ENCODE measurements at places on chromosomes 1 and 21.

DNA sequence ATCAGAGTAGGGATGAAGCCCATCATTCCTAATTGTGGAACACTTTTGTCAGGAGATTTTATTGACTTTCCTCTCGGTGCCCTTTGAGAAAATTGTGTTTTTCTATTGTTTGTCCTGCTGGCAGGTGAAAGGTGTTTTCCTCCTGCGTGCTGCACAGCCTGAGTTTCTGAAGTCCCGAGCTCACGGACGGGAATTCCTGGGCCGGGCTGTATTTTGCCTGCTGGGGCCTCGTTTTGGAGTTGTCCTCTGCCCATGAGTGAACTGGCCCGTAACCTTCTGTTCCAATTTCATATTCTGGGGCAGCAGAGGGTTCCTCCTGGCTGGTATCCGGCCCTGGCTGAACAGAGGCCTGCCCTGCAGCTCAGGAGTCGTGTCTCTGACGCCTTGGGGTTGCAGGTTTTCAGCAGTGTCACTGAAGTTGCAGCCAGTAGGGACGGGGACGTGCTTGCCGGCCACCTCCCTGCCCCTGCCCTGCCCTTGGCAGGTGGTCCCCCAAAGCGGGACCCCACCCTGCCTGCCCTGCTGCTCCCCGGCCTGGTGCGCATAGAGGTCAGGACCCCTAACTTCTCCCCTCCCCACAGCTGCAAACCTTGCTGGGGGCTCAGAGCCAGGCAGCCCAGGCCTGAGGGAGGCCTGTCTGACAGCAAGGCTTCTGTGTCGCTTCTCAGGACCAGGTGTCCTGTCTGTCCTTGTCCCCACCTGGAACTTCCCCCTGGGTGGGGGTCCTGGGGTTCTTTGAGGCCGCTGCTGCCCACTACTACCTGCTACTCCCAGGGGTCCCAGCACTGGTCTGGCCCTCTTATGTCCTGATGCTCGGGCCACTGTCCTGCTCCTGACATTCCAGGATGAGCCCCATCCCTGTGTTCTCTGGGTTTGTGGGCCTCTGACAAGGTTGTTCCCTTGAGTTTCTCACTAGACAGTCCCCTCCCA is 49.0 kb downstream of the SLX9 start:
- no peak for DNase-seq

- DNase-seq = no peak
Observed at GRCh38 chr1:106178791-106179190, 877.7 kb upstream of the PRMT6 start.

DNA sequence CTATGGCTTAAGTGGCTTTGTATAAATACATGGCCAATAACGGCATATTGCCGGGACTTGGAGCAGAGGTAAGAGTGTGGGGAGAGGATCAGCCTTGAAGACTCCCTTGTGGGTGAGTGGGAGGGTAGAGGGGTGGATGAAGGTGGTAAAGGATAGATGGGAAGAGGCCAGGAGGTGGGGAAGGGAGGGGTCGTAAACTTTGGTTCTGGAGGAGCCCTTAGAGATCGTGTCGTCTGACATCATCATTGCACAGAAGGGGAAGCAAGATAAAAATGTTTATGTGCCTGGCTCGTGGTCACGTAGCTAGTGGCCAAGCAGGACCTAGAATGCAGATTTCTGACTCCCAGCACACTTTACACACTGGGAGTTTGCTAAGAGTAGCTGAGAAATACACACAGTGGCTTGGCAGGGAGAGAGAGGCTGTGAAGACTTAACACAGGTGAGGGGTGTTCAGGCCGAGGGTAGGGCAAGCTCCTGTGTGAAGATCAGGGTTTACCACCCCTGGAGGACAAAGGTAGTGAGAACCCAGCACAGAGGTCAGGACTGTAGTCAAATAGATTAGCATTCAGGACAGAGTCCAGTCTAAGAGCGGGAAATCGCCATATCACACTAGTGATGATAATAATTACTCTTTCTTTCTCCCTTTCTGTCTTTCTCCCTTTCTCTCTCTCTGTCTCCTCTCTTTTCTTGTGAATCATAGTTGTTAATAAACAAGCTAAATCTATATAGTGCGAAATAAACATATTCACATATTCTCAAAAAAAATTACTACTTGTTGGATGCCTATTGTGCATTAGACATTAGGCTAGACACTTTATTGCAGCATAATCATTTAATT is 75.5 kb downstream of the LRRC8D start:
- DNase-seq = peak; percentile 58

DNA sequence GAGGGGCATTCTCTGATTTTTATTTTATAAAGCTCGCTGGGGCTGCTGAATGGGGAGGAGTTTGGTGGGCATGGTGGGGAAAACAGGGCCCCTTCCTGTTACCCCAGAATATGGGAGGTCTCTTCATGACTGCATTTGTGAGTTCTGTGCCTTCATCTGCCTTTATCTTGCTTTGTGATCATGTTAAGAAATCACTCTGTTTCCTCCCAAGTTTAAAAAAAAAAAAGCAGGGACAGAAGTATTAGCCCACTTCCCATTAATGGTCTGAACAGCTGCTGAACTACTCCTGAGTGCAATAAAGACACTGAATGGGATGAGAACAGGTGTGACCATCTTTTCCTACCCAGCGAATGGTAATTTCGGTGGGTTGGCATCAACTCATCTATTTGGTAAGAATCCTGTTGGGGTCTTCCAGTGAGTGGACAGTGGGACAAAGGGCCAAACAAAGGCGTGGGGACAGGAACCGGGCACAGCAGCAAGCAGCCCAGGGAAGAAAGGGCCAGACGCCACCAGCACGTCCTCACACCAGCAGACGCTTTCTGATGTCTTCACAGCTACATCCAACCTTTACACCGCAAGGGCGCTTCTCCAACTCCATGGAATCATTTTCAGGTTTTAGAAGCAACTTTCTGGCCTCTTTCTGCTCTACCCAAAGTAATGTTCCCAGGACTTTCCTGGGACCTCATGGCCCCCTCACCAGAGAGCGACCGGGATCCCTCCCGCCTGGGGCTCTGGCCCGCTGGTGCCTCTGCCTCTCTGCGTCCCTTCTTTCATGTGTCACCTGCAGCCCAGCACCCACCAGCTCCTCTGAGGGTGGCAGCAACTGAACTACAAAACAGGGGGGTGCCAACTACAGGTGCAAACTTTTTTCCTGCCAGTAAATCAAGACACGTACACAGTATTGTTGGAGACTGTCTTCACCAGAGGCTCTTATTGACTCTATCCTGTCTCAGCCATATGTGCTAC is 160.2 kb downstream of the ADSS2 start:
- no peak for DNase-seq

- peak; percentile 73 for DNase-seq
Observed at GRCh38 chr1:42646056-42646455, 12.2 kb upstream of the PPIH start.

DNA sequence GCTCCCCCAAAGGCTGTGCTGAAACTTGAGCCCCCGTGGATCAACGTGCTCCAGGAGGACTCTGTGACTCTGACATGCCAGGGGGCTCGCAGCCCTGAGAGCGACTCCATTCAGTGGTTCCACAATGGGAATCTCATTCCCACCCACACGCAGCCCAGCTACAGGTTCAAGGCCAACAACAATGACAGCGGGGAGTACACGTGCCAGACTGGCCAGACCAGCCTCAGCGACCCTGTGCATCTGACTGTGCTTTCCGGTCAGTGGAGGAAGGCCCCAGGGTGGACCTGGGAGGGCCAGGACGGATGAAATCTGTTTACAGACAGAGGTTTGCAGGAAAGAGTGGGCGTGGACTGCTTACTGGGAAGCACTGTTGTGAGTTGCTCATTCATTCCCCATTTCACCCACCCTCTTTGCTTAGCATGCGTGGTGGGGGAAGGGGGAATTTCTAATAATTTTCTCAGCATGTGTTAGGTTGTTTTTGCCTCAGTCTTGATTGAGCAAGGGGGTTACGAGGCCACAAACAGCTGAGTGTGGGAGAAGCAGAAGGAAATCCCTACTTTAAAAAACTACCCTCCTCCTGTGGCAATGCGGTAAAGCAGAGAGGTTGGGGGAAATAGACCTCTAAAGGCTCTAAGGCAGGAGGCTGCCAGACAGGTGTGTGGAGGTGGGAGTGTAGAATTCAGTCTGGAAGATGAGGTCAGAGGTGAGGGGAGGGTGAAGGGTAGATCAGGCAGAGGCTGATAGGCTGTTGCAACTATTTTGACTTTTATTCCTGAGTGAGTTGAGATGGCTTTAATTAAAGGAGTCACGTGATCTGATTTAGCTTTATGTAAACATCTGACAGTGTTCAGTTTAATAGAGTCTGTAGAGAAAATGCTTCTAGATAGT is 1.3 kb downstream of the FCGR2A start:
- peak; percentile 87 for DNase-seq

DNA sequence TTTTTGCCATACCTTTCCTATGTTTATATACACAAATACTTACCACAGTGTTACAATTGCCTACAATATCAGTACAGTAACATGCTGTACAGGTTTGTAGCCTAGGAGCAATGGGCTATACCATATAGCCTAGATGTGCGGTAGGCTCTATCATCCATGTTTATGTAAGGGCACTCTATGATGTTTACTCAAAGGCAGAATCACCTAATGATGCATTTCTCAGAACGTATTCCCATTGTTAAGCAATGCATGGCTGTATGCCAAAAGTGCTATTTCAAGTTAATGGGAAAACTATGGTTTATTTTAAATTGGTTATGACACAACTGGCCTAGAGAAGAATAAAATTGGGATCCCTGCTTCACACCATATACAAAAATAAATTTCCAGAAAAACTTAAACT is 36.9 kb upstream of the DISP1 start:
- no peak for DNase-seq

DNA sequence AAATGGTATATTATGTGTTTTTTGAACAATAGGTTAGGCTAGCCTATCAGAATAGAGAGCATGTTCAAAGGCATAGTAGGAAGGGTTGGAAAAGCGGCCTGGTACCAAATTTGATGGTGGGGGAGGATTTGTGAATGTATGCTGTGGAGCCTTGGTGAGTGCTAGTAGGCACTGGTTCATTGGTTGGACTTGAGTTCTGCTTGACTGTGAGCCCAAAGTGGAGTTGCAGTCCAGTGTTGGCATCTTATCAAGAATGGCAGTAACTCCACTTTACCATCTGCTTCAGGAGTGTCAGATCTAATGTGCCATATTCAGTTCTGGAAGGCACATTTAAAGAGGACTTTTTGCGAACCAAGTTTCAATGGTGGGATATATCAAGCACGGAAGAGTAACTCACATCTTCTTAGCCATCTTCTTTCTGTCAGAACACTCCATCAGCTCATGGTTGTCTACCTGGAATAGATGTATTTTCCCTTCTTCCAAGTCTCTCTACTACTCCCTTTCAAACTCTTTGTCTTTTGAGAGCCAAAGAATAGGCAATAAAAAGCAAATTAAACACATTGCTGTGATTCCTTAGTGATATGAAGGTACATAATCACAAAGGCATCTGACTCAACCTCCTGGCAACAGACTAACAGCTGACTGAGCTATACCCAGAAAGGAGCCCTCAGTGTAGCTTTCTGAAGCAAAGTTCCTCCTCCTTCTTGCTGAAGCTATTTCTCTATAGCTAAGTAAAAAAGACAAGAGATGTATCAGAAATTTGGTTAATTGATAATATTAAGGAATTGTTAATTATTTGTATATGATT is 21.7 kb downstream of the LRRC8B start:
- no peak for DNase-seq

DNA sequence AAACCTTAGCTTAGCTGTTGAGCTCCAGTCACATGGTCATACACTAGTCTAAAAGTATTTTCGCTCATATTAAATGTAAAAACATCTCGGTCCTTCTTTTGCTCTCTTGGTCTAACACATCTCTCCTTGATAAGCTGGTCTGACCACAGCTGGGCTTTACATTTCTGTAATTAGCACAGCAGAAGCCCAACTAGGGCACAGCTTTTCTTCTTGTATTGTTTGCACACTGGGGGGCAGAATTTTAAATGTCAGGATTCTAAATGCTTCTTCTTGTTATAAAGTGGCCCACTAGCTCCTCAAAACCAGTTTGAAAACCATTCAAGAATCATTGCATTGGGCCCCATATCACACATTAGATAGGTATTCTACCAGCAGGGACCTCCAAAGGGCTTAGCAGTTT is 289.1 kb upstream of the PKN2 start:
- no peak for DNase-seq
